CD4-positive, alpha-beta T cell treated with Interleukin-12 subunit alpha and Interleukin-12 subunit beta, for 1 hour (primary cell): ENCODE measurements at places on chromosomes 16 and 17.

GRCh38 chr17:60502145-60502544 is 23.9 kb downstream of the APPBP2 start:
- no peak for DNase-seq

GRCh38 chr17:76887802-76888201 is 19.6 kb downstream of the MGAT5B start:
- DNase-seq, result no peak

DNA sequence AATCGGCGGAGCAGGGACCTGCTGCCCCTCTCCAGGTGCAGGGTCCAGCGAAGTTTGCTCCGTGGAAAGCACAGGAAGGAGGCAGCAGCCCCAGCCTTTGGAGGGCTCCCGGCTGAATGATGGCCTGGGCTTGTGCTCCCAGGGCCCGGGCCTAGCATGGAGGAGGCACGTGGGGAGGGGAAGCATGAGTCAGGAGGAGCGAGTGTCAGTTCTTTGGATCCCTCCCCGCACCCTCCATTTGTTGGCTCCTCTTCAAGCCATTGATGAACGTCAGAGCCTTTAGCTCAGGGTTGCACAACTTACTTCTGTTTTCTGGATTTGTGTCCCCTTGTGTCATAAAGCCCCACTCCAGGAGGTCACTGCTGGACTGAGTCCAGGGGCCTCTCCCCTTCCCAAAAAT is 25.8 kb downstream of the TTYH2 start:
- DNase-seq, result no peak

- no peak for DNase-seq
These were observed 4.3 kb downstream of the ADCY7 start for GRCh38 chr16:50270510-50271147.

DNA sequence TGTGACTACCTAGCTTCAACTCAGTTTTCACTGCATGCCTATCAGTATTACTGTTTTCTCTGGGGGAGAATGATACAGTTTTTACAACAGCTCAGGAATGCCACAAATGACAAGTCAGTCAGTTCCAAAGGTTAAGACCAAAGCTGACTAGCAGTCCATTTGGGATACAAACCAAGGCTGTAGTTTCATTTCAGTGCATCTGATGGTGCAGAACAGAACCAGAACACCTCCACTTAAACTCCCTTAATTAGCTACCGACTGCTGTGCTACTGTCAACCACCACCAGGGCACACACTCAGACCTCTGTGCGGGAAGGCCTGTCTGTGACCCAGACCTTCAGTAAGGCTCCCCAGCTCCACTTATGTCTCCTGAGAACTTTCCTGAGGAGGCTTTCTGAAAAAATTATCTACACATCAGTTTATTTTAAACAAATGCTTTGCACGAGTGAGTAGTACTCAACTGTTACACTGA is 20.4 kb downstream of the NFE2L1 start:
- no peak for DNase-seq

- DNase-seq, result no peak
These were observed at the start of gene CYGB for GRCh38 chr17:76537578-76538280. Gene CYGB, minus strand, starts transcription at chr17:76537709. Its CDS starts 167 bp downstream, at chr17:76537542.

DNA sequence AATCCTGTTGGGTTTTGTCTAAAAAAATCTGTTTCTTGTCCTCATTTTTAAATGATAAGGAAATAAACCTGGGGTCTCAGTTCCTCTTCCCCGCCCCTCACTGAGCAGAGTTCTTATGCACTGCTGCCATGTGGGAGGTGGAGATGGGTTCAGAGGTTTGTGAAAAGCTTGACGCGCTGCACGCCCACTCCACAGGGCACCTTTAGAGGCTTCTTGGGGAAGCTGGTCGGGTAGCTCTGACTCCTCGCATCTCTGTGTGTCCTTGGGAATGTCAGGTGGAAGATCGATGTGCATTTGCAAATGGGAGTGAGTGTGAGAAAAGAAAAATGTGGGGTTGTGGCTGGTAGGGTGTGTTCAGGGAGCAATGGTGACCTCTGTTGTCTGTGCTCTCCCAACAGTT is 4.7 kb upstream of the ZNHIT3 start:
- DNase-seq, result no peak

DNA sequence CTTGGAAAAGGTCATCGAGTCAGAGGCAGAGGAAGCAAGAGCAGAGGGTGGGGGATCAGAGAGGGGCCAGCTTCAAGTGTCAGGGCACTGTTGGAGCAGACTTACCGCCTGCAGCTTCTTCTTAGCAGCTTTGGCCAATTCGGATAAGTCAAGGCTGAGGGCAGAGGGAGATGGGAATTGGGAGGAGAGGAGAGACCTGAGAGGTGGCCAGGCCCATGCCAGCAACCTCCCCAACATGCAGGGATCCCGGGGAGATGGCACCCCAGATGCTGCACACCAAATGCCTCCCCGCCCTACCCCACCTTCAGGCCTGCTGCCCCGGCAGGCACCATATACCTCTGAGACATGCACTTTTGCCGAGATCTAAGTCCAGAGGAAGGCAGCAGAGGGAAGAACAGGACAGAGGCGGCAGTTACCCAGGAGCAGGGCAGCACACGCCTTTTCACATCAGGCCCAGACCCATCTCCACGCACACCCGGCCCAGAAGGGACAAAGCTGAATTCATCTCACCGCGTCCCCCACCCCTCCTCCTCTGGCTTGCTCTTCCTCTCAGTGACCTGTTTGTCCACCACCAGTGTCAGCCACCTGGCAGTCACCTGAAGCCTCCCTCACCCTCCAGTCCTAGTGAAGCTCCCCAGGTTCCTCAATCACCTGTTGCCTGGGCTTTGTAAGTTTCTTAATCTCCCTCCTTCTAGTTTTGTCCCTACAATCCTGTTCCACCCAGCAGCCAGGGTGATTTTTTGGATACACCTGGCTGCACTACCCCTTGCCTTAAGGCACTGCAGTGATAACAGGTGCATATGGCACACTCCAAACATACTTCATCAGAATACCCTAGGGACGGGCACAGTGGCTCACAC is 10.4 kb downstream of the TP53I13 start:
- DNase-seq, result no peak
